ENCODE measurements at places on chromosomes 7 and 10.
A peak's percentile ranks its signal among the peaks of the same experiment; 100 is the strongest.

DNA sequence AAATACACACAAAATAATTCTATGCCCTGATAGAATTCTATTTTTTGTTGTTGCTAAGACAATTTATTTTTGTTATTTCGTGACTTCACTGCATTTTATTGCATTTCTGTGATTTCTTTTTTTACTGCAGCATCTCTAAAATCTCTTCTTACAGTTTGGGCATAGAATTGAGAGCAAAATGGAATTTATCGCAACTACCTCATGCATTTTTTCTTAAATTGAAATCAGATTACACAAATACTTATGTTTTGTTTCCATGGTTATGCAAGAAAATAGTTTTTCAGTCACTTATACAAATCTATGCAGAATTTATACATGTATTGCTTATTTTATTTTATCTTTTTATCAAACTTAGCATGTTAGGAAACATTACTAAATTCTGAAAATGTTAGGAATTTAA lies 781.8 kb upstream of the LRRTM3 start:
- no peak for DNase-seq

DNA sequence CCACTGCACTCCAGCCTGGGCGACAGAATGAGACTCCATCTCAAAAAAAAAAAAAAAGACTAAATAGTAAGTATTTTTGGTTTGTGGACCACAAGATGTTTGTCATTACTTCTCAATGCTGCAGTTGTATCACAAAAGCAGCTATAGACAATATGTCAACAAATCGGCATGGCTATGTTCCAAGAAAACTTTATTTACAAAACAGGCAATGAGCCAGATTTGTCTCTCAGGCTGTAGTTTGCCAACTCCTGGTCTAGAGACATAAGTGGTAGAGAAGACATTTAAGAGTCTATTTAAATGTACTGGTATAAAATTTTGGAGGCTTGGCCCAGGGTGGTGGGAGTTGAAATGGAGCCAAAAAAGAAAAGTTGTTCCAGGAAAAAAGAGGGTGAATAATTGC lies 185.8 kb downstream of the SORCS1 start:
- no peak for DNase-seq

DNA sequence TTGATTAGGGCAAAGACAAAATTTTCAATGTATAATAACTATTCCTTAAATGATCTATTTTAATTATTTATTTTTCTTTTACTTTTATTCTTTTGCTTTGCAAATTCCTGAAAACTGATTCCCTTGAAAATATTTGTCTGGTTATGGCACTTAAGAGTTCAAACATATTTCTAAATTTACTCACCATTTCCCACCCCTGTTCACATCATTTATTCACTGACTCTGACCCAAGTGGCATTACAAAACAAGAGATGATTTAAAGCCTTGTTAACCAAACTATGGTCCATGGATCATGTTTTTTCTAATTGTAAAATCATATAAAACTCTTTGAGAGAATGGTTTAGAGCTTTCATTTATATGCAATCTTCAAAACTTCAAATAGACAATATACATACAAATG lies 1256.1 kb upstream of the LRRN3 start:
- DNase-seq, result no peak

DNA sequence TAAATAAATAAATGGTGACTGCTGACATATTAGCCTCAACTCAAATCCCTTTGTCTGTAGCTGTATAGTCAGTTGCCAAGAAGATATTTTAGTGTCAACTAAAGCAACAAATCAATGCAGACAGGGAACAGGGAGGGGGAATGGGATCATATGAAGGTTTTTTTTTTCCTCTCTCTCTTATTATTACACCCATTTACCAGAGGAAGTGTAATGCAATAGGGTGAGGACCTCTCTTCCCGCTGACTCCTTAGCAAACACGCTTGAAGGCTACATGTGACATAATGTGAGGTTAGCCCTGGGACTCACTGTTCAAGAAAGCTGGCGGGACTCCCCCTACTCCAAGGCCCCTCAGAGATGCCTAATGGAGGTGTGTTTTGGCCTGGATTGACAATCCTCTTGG lies 88.2 kb downstream of the CHRM2 start:
- no peak for DNase-seq

- DNase-seq, result no peak
These were observed 44.9 kb downstream of the SPDYE5 start for GRCh38 chr7:75536940-75537538.

GRCh38 chr10:50648089-50648934 lies 24.6 kb upstream of the SGMS1 start:
- DNase-seq, result no peak

- no peak for DNase-seq
These were observed 181.6 kb downstream of the MLLT10 start for GRCh38 chr10:21715531-21716195.

DNA sequence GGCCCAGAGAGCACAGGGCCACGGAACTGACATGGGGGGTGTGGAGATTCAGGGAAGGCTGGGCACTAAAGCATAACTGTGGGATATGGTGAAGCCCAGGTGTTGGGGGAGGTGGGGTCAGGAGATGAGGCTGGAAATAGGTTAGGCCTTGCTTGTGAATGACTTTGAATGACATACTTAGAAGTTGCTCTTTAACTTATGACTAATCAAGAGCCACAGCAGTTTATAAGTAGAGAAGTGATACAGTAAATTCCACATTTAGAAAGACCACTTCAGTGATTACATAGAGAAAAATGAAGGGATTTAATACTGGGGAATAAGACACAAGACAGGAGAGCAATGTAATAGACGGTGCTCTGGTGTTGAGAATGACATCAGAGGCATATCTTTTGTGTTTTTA lies 120.8 kb upstream of the SEC61G start:
- DNase-seq, result no peak

GRCh38 chr7:46515844-46516590 lies 594.9 kb upstream of the IGFBP3 start:
- no peak for DNase-seq

- no peak for DNase-seq
These were observed 17.9 kb upstream of the ITGA8 start for GRCh38 chr10:15737656-15738055.

DNA sequence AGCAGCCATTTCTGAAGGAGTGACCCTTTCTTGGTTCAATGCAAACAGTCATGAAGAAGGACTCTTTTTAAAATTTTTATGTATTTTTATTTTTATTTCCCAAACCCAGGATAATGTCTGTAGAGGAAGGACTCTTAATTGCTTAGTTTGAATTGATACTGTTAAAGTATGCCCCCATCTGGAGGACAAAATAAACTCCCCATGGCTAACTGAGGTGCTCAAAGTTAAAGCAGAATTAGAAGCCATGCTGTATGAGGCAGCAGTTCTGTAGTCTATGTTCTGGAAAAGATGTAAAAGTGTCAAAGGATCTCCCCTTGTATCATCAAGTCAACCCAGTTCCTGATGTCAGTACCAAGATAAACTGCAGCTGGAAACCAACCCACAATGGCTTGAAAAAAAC lies 617.9 kb upstream of the GRM3 start:
- no peak for DNase-seq

DNA sequence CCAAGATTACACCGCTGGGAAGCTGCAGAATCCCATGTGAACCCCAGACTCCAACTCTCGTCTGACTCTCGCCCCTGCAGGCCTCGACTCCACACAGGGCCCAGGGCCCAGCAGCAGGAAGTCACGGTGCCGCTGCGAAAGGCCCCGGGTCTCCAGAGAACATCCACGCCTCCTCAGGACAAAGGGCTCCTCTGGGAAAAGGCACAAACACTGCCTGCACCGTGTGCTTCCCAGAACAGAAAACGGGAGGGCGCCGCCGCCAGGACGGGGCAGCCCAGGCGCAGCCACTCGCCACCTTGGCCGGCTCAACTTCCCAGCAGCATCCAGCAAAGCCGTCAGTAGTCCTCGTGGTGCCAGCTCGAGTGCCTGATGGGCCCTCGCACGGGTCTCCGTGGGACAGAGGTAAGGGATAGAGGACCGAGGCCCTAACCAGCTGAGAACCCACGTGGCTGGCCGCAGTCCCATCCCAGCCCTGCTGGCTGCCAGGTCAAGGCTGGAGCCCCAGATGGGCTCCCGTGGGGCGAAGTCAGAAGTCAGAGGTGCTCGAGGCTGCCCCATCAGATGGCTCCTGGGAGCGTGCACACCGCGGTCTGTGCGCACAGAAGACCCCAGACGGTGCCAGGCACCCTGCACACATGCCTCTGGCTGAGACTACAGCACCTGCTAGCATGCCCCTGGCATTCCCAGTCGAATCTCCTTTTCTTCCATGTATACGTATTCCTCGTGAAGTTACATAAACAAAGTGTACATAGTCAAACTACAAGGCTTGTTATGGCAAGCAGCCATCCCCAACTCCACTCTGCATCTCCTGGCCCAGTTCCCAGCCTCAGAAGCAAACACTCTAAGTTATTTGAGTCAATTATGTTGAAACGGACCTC lies 60.2 kb downstream of the MAD1L1 start:
- DNase-seq, result peak; percentile 39

DNA sequence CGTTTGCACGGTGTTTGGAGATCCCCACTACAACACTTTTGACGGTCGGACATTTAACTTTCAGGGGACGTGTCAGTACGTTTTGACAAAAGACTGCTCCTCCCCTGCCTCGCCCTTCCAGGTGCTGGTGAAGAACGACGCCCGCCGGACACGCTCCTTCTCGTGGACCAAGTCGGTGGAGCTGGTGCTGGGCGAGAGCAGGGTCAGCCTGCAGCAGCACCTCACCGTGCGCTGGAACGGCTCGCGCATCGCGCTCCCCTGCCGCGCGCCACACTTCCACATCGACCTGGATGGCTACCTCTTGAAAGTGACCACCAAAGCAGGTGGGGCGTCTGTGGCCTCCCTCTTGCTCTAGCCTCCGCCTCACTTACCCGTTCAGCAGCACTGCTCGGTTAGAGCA lies 173.5 kb downstream of the BMPER start:
- no peak for DNase-seq

- no peak for DNase-seq
These were observed 21.7 kb downstream of the ST8SIA6 start for GRCh38 chr10:17432723-17433122.

- no peak for DNase-seq
These were observed 58.5 kb upstream of the MKX start for GRCh38 chr10:27804136-27804535.

- DNase-seq, result no peak
These were observed 135.2 kb upstream of the PRSS1 start for GRCh38 chr7:142614116-142614515.

- DNase-seq, result no peak
These were observed 255.9 kb downstream of the MDFIC start for GRCh38 chr7:115177823-115178222.

- no peak for DNase-seq
These were observed 11.4 kb upstream of the REPIN1 start for GRCh38 chr7:150357270-150357669.

DNA sequence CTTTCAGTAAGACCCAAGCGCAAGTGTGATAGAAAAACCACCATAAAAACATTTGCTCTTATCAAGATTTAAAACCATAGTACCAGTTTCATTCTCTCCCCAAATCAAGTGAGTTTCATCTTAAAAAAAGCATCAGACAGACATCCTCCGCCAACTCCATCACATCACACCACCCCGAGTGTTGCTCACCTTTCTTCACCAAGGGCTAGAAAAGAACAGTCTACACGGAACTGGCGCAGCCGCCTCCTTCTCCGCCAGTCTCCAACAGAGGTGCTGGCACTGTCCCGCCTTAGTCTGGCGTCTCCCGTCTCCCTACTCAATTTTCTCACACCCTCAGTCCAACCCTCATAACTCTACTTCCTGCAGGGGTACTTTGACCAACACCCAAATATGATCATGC lies 46.9 kb upstream of the WIPI2 start:
- no peak for DNase-seq

GRCh38 chr10:1360558-1361164 lies 304.5 kb downstream of the WDR37 start:
- DNase-seq, result no peak

GRCh38 chr7:111190804-111191203 lies 99.9 kb downstream of the LRRN3 start:
- DNase-seq, result no peak

GRCh38 chr10:77944519-77944918 lies 18.0 kb upstream of the DLG5 start:
- DNase-seq, result no peak

DNA sequence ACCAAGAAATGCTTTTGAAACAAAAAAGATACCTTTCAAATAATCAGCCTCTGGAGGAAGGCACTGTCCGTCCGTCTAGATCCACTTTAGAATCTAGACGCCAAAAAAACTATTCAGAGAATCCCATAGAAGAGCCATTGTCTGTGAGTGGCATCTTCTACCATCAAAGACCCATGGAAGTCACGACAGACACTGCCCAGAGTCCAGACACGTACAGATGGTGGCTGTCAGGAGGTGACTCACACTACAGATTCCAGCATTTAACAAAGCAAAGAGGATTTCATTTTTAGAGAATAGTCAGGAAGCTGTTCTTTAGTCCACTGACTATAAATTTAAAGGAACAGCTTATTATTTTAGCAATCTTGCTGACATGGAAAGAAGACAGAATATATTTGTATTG lies 11.7 kb downstream of the C1QL3 start:
- no peak for DNase-seq
